ENCODE measurements at places on chromosomes 12 and 14. TPM values are rescaled to one million over a fixed set of nuclear protein-coding genes. Genes with fewer than 3 reads are reported as not detected.

DNA sequence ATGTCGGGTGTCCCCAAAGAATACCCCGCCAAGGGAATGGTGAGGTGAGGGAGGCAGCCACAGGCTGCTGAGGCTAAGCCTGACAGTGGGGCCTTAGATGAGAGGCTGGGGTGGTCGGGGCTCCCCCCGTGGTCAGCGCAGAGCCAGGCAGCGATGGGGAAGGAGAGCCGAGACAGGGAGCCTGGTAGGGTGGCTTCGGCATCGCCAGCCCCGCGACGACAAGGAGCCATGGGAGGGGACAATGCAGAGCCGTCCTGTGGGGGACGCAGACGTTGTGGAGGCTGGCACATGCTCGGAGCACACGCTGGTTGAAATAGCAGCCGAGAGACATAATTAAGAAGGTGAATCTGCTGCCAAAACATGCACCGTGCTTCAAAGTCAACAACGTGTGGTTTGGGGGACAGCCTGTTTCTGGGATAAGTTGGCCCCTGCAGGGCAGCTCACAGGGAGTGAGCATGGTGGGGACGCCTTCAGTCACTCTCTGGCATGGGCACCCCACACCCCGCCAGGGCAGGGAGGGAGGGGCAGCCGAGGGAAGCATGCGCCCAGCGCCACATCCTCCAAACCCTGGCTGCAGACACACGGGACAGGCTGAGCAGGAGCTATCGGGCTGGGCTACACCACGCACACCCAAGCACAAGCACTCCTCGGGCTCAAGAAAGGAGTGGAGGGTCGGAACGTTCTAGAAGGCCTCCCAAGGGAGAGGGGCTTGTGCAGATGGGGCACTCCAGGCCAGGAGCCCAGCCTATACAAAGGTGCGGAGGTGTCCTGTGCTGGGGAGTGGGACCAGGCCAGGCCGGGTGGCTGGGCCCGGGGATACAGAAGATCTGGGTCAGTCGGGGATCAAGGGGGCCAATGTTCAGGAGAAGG lies 66.6 kb upstream of the C14orf180 start:
- no peak for DNase-seq

GRCh38 chr12:41334390-41334789 lies 146.3 kb downstream of the PDZRN4 start:
- DNase-seq: no peak

Gene MYO1H
- polyA plus RNA-seq: not detected

- DNase-seq: no peak
These were observed 44.6 kb downstream of the SRGAP1 start for GRCh38 chr12:63888908-63889635.

DNA sequence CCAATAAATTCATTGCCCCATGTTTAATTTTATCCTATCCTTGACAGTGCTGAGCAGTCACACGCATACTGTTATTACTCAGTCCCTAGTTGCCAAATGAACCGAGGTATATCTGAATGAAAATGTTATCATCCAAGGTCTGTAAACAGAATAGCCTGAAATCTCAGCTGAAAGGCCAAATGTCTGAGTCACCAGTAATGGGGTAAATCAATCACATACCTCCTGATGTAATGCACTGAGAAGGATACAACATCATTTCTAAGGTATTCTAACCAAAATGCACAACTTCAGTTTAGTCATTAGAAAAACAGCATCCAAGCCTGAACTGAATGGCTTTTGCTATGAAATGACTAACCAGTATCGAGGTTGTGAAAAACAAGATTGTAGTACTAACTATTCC lies 228.6 kb downstream of the DPF3 start:
- DNase-seq: no peak

GRCh38 chr14:92690171-92691011 lies 58.0 kb downstream of the LGMN start:
- no peak for DNase-seq

Gene CCDC175
- not detected for polyA plus RNA-seq

Data from muscle of back (tissue), 13 donors.